Stimulated activated CD8-positive, alpha-beta memory T cell treated with anti-CD3 and anti-CD28 coated beads, Interleukin-4, amount 100 ng/mL, for 4 hours (primary cell): ENCODE measurements at places on chromosomes 6 and 20.
A peak's percentile ranks its signal among the peaks of the same experiment; 100 is the strongest.

DNA sequence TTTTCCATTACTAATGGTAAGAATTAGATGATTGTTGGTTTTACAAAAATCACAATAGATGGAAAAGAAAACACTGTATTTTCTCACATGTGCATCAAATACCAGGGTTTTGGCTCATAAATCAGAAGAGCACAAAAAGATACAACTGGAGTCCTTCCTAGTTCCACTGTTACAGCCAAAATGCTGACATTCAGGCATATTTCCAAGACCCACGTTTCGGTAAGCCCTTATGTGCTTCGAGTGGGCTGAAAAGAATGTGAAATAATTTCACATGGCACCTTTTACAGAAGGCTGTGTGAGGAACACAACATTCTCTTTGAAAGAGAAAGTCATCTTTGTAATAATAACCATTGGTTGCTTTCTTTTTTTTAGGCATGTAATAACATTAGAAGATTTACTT, 326.7 kb upstream of the FLRT3 start:
- DNase-seq = no peak

DNA sequence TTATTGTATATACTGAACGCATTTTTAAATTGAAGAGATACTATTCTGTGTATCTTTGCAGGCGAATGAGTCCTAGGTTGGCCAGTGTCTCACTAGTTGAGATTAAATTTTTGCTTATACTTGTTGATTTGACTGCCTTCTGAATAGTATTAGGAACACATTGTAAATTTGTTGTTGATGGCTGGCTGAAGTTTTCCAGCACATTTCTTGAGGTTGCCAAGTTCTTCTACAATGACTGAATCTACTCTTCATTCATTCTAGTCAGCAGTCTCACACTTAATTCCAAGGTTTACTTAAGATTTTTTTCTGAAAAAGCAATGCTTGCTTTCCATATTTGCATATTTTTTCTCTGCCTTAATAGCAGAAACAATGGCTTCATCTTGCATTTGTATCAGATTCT, 151.7 kb downstream of the ZFAND3 start:
- DNase-seq = no peak

GRCh38 chr6:148997865-148998264, 251.0 kb downstream of the UST start:
- no peak for DNase-seq

GRCh38 chr6:43610431-43610830, 18.6 kb downstream of the GTPBP2 start:
- no peak for DNase-seq

DNA sequence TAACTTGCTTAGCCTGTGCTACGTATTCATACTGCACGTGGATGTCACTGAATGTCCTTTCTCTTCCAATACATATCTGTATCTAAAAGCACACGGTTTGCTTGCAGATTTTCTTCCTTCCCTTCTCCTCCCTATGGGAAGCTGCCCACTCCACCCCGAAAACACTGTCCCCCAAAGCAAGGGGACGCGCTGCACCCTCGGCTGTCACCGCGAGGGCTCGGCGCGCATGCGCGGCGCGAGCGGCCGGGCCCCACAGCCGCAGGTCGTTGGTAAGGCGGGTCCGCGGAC, 659 bp downstream of the TMX4 start:
- peak; percentile 23 for DNase-seq

GRCh38 chr6:42864602-42865001, 14.8 kb upstream of the RPL7L1 start:
- no peak for DNase-seq

DNA sequence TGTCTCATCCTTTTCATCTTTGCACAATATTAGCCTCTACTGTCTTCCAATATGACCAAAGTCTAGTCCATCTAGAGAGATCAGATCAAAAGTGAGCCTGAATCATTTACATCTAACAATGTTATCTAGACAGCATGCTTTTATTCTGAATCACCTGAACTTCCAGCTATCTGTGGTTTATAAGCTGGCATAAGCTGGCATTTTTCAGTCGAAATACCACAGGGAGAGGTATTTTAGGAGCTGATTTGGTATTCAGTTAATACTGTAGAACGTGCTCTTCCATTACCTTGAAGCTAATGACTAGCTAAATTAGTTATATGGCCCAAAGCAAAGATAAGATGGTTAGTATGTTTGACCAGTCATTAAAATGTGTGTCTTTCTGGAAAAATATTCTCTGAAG, 188.3 kb upstream of the AGPAT4 start:
- no peak for DNase-seq

- no peak for DNase-seq
Observed at GRCh38 chr6:21284706-21285105, 308.8 kb upstream of the SOX4 start.

DNA sequence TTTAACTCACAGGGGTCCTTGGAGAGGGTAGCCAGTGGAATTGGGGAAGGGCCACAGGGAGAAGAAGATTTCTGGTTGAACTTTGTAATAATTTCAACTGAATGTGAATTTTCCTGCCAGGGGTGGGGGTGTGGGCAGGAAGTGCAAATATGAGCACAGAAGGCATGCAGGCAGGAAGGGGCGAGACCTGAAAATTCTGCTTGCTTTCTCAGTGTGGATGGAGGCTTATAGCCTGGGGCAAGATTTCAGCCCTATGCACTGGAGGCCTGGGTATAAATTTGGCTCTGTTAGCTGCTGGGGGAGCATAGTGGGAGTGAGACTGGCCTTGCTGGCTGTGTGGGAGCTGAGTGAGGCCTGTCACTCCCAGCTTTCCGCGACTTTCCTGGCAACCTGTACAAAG, 54.4 kb downstream of the PERP start:
- no peak for DNase-seq

GRCh38 chr20:3864518-3864917, 17.9 kb downstream of the MAVS start:
- DNase-seq = no peak

DNA sequence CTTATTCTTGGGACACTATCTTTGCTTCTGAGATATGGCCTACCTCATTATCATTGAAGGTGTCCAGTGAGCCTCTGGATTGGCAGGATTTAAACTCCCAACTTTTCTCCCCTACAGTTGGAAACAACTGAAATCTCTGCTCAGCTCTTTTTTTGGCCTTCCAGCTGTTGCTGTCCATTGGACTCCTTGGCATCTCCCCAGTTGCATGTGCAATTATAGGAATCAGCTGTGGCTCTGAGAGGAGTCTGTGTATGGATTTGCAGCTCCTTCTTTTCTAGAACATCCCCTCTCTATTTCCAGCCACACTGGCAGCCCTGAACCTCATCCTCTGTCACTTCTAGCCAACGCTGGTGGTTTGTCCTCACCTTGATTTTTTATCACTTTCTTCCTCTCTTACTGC, 21.2 kb downstream of the RAB22A start:
- no peak for DNase-seq

DNA sequence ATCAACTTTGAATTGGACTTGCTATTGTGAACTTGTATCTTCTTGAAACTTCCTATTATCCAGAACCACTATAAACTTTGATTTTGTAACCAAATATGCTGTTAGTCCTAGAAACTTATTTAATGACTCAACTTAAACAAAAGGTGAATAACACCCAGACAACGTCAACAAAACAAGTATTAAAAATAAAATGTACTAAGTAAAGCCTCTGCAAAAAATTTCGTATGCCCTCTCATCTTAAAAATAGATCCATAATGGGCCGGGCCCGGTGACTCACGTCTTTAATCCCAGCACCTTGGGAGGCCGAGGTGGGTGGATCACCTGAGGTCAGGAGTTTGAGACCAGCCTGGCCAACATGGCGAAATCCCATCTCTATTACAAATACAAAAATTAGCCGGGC, 401.7 kb downstream of the ESR1 start:
- no peak for DNase-seq

GRCh38 chr20:43533060-43533459, 25.6 kb downstream of the L3MBTL1 start:
- DNase-seq = no peak

- no peak for DNase-seq
Observed at GRCh38 chr6:156980515-156980914, 203.3 kb downstream of the ARID1B start.

- DNase-seq = no peak
Observed at GRCh38 chr6:107744927-107745326, 79.2 kb downstream of the SCML4 start.

DNA sequence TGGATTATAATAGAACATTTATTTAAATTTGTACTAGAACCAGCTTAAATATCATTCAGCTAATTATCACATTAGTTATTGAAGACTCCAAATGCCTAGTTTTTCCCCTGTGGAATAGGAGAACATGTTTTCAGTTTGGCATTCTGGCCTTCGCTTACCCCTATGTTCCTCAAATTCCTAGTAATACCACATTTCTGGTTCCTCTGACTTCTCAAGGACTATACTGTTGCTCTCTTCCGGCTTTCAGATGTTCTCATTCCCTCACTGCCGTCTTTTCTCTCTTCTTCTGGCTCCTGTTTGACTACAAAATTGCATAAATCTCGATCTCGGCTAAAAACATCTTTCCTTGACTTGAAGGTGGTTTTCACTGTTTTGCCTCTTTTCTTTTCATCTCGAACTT, 71.8 kb upstream of the KHDRBS2 start:
- DNase-seq = no peak

DNA sequence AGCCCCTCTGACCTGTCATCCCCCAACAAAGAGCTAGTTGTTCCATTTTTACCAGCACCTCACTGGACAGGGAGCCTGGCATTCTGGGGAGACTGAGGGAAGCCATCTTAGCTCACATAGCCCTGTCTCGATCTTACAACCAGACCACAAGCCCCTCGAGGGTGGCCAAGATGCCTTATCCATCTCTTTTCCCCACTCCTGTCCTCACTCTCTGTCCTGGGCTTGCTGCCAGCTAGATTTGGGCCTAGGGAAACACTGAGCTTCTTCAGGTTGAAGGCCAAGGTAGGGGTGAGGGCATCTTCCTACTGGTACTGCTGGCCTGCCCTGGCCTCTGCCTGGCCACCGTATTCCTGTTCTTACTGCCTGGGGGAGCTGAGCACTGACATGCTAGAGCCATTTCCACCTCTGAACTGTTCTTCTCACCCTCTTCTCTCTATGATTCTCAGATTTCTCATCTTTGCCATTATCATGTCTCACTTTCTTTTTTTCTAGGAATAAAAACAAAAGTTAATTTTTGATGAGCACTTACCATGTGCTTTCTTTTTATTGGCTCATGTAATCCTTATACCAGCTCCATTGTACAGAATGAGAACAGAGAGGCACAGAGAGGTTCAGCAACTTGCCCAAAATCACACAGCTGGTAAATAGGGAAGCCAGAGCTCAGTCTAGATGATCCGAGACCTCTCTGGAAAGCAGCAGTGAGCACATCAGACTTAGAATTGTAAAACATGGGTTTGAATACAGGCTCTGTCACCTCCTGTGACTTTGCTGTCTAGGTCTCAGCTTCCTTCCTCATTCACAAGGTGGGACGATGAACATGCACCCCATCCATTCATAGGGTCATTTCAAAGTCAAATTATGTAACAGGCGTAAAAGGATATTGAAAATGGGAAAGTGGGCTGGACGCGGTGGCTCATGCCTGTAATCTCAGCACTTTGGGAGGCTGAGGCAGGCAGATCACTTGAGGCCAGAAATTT, 28.7 kb downstream of the FGD2 start:
- DNase-seq = no peak

DNA sequence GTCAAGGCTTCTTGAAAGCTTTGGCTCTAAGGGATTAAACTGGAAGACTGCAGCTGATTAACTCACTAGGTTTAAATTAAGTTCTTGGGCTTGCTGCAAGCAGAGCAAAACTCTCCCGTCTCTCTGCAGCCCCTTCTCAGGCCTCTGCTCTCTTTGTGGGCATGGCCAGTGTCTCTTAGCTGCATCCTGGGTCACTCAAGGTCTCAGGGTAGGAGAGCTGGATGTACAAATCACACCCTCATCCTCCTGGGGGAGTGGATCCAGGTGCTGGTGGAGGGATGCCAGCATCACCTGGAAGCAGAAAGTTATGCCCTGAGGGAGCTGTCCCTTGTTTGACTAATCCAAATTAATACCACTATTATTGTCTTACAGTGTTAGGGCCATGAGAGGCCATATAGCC, 35.8 kb downstream of the GCM1 start:
- no peak for DNase-seq

GRCh38 chr6:28336284-28337120, 554 bp upstream of the ZSCAN31 start:
- DNase-seq = no peak

- DNase-seq = no peak
Observed at GRCh38 chr6:16694781-16695578, 66.3 kb downstream of the ATXN1 start.

DNA sequence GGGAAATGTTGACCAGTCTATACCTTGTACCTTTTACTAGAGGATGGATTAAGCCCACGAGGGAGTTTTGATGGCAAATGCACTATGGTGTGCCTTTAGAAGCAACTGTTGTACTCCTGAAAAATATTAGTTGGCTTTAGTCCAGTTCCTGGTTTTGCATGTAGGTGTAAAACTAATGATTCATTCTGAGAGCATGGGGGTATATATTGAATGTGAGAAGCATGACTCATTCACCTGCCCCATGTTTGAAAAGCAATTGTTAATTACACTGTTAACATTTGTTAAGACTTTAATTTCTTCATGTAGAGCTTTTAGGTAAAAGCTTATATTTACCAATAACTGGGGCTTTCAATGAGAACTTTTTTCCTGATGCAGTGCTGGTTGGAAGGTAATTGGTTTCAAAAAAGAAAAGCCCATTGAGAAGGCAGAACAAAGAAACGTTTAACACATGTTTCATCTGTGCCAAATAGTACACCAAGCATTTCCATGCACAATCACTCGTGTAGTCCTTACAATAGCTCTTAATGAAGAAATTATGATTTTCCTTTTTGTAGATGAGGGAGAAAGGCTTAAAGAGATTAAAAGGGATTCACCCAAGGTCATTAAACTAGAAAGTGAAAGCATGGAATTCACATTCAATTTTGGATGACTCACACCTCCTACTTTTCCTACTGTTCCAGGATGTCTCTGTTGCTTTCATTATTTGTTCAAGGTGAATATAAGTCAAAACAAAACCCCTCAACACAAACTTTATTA, 134.1 kb downstream of the CCDC170 start:
- DNase-seq = no peak

GRCh38 chr20:9912858-9913434, 74.1 kb upstream of the PAK5 start:
- no peak for DNase-seq

DNA sequence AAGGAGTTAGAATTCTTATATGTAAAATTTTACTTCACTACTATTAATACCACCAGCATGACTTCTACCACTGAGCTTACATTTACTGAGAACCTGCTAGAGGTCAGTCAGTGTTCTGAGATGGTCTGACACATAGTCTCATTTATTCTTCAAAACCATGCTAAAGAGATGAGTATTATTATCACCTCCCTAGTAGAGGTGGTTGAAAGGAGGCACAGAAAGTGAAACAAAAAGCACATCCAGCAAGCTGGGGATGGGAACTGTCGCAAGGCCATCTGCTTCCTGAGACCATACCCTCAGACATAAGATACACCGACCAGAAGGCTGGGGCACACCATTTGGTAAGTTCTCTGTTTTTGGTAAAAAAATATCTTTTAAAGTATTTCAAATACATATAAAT, 137.7 kb downstream of the INSM1 start:
- no peak for DNase-seq

- DNase-seq = no peak
Observed at GRCh38 chr20:4519534-4519933, 202.2 kb upstream of the PRND start.

- DNase-seq = peak; percentile 30
Observed at GRCh38 chr6:156778454-156779205, 1.5 kb downstream of the ARID1B start.

GRCh38 chr6:109323241-109323640, 59.0 kb downstream of the CD164 start:
- no peak for DNase-seq
